SHP77 treated with DMSO at 0.1 percent for 48 hours (cell line): ENCODE measurements at places on chromosomes 4 and X.

GRCh38 chr4:161320377-161320776 is 843.4 kb downstream of the FSTL5 start:
- no peak for DNase-seq

DNA sequence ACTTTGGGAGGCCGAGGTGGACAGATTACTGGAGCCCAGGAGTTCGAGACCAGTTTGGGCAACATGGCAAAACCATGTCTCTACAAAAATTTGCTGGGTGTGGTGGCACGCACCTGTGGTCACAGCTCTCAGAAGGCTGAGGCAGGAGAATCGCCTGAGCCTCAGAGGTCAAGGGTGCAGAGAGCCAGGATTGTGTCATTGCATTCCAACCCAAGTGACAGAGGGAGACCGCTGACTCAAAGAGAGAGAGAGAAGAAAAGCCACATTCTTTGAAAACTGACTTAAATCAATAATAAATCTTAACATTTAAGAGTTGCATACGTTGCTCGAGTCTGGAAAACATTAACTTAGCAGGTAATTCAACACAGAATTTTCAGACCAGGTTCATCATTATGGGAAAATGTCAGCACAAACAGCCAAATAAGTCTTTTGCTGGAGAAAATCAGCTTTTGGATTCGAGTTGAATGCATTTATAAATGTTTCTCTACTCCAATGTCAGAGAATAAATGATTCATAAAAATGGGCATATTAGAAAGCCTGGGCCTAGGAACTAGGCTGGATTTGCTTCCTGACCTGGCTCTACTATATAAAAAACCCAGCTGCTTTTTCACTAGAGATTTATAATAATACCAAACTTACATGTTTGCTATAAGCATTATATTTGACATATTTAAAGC is 68.3 kb upstream of the RBPJ start:
- DNase-seq: no peak

GRCh38 chr4:57059890-57060716 is 50.1 kb downstream of the IGFBP7 start:
- no peak for DNase-seq

DNA sequence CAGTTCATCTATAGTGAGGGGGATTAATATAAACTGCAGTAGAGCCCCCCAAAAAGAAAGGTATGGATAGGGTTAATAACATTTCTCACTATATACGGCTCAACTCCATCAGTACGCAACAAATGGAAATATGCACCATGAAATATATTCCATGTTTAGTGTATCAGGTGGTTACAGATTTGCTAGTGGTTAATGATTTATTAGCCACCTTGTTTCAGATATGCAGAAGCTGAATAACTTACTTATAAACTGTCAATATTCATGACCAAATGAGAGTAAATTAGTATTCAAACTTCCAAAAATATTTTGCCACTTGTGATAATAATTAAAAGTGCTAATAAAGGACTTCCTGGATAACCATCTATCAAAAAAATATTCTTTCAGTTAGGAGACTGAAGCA is 14.8 kb downstream of the AMTN start:
- DNase-seq: no peak

GRCh38 chrX:15877380-15877779 is 22.8 kb upstream of the AP1S2 start:
- DNase-seq: no peak

GRCh38 chr4:87575983-87576382 is 32.3 kb upstream of the DSPP start:
- DNase-seq: no peak

DNA sequence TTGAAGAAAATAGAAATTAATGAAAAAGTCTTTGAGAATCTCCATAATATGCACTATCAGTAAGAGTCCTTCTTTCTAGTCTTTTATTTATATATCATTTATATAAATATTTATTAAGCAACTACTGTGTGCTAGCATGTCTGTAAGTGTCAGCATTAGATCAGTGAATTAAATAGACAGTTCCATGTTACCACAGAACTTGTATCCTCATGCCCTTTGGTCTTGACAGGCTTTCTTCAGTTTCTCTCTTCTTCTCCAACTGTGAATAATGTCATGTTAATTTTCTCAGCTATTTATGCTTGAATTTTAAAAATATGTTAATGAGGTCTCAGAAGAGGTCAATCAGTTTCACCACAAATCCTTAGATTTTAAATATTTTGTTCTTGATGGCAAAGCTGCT is 389.6 kb upstream of the TRAM1L1 start:
- DNase-seq: no peak

DNA sequence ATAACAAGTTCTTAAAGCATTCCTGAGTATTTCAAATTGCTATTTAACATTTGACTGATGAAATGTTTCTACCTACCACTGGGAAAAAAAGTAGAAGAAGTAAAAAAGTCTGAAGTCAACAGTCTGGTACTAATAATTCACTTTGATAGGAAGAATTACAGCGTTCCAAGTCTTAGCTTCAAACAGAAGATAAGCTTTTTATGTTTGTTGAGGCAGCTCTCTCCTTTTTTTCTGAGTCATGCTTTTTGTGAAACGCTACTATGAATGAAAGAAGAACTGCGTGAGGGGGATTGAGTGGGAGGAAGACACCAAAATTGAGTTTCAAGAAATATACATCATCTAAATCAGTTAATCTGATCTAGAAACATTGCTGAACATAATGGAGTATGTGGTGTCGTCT is 13.0 kb upstream of the KDR start:
- DNase-seq: no peak

DNA sequence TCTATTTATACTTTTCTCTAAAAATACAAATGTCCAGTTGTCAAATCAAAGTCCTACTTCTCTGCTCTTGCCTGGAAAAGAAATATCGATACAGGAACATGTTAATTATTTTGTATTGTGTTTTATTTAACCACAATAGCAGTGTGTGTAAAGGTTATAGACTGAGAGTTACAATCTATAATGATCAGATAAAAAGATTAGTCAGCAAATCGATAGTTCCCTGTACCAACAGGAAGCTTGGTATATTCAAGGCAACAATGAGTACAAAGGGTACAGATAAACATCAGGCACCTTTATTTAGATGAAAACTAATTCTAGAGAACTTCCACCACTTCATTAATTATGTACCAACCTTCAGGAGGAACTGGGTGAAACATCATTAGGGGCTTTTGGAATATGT is 469.5 kb downstream of the GBA3 start:
- no peak for DNase-seq

- no peak for DNase-seq
Observed at GRCh38 chr4:166977596-166977995, 256.7 kb downstream of the SPOCK3 start.

DNA sequence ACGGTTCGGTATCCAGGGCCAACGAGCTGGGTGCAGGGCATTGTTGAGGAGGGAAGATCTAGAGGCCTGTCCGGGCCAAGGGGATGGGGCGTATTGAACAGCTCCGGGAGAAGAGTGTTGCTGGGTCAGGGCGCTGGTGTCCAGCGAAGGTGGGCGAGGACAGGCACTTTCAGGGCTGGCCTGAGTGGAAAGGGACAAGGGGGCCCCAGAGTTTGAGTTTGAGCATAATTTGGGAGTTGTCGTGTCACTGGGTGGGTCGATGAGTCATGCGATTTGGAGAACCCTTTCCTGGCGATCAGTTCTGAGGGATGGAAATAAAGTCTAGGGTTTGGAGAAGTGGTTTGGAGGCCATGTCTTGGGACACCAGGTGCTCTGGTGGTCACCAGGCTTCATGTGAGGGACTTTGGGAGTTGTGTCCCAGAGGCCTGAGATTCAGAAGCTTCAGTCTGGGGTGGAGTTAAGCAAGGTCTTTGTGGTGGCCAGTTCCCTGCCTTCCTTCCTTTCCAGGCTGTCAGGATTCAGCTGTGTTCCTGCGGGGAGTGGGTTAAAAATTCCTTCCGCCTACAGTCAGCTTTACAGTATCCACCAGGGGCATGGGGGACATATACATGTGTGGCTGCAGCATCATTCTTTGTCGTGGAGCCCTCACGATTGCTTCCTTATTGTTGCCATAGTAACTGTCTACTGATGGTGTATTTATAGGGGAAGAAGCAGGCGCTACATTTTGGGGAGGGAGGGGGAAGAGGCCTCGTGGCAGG is 504 bp downstream of the PRRG3 start:
- no peak for DNase-seq
